A673 (cell line): ENCODE measurements at places on chromosomes 16 and 17. TPM values are rescaled to one million over a fixed set of nuclear protein-coding genes. Genes with fewer than 3 reads are reported as not detected.

DNA sequence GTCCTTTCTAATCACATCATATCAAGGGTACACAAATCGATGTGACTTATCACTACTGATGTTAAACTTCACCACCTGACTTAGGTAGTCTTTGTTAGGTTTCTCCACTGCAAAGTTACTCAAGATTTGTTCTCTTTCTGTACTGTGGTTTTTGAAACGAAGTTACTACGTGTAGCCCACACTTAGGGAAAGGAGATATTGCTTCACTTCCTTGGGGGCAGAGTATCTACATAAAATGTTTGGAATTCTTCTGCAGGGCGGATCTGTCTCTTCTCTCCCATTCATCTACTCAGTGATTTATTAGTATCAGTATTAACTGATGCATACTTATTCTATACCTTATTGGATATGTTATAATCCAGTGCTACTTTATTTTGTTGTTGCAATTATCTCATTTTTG is 403.6 kb upstream of the MON1B start:
- DNase-seq, result no peak

GRCh38 chr17:76032073-76032779 is 5.1 kb upstream of the EVPL start:
- peak; percentile 83 for DNase-seq

DNA sequence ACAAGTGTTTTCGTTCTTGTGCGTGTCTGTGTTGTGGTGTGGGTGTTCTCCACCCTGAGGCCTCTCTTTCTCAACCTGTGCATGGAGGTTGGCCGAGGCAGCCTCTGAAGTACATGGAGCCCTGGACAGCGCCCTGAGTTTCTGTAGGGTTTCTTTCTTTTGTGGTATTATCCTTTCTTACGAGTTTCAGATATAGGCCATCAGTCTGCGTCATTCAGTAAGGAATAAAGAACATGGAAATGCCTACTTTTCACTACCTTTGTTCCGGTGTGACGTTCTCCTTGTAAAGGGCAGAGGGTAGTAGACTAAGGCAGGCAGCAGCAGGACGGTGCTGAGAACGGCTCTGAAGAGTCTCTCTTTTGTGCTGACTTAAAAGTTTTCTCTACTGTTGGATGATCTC is 18.6 kb downstream of the RAB11FIP3 start:
- DNase-seq, result no peak

GRCh38 chr17:2292100-2292499 is 11.5 kb downstream of the SMG6 start:
- DNase-seq, result no peak

DNA sequence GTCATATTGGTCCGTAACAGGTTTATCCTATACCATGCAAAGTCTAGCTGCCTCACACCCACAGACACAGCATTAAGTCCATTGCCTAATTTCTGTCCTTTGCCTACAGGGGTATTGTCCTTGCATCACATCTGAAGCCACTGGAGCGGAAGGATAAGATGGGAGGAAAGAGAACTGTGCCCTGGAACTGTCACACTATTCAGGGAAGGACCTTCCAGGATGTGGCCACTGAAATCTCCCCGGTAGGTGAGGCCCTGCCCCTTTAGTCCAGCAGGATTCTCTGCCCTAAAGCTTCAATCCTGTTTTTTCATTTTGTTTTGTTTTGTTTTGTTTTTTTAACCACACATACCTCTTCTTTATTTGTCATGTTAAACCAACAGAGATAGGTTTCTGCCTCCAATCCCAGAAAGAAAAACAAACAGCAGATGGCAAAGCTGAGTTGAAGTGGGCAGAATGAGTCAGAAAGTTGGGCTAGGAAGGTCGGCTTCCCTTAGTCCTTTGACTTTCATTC is 2.2 kb upstream of the EFTUD2 start:
- DNase-seq, result no peak

GRCh38 chr16:7268182-7268581 is 64.5 kb upstream of the RBFOX1 start:
- DNase-seq, result peak; percentile 56

DNA sequence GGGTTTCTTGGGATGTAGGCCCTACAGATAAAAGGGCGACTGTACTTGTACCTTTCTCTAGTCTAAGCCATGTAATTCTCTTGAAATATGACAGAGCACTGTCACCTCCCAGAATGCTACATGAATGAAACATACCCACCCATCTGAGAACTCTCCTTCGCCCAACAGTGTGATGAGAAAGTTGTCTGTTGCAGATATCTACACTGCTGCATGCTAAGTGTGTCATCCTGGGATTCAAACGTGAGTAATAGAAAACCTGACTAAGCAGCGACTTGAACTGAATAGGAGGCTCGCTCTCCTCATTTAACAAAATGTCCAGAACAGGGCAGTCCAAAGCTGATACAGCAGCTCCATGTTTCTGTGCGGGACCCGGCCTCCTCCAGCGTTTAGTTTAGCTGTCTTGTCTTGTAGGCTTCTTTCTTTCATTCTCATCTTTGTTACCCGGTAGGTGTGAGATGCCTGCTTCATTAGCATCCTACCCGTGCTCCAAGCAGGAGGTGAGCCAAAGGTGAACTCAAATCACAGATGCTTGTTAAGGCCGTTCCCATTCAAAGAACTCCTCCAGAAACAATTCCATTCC is 211.9 kb downstream of the PRKCA start:
- no peak for DNase-seq

DNA sequence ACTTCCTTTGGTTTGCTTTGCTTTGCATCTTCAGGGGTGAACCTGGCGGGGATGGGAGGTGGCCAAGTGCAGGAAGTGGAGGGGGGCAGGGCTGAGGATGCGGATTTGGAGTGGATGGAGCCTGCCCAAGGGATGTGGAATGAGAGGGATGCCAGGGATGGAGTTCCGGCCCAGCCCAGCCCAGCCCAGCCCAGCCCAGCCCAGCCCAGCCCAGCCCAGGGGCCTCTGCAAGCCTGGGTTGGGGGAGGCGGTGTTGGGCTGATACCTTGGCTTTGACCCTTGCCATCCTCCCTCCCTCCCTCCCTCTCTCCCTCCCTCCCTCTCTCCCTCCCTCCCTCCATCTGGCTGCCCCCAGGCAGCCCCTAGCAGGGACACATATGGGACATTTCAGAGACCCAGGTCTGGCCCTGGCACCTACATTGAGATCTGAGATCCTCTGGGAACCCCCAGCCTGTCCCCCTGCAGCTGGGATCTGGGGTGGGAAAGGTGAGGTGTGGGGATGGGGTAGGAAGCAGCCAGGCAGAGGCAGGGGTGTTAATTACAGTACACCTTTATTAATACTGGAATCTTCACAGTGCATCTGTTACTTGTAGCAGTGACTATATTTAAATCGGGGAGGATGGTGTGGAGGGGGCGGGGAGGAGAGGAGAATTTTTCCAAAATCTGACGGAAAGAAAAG is 14.5 kb downstream of the IL34 start:
- DNase-seq, result no peak

DNA sequence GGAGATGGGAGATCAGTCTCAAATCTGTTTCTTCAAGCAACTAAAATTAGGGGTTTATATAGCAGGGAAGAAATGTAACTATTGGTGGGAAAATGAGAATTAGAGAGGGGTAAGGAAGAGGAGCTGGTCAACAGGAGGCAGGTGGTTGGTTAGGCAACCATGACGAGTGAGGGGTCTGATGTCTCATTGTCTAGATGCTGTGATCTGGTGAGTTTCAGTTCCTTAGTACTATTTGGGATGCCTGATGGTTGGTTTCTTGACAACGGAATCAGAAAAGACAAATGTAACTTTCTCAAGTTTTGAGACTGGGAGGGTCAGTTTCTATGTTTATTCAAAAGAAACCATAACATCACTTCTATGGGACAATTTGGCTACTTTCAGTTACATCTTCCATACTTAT is 415.3 kb upstream of the C16orf82 start:
- DNase-seq, result no peak

DNA sequence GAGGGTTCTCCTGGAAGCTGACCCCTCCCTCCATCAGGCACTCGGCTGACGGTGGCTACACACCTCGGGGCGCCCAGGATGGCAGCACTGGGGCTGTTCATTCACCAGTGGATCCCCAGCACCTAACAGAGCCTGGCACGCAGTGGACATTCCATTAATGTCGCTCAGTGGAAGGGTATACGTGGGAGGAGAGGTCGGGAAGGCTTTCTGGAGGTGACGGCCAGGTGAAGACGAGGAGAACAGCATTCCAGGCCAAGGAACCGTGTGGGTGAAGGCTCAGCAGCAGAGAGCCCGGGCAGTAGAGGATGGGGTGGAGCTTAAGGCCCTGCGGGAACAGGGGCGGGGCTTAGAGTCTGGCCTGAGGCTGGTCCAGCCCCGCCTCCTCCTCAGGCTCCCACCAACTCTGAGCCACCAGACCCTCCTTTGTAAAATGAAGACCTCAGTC is 2.5 kb upstream of the HS3ST6 start:
- DNase-seq, result peak; percentile 67

DNA sequence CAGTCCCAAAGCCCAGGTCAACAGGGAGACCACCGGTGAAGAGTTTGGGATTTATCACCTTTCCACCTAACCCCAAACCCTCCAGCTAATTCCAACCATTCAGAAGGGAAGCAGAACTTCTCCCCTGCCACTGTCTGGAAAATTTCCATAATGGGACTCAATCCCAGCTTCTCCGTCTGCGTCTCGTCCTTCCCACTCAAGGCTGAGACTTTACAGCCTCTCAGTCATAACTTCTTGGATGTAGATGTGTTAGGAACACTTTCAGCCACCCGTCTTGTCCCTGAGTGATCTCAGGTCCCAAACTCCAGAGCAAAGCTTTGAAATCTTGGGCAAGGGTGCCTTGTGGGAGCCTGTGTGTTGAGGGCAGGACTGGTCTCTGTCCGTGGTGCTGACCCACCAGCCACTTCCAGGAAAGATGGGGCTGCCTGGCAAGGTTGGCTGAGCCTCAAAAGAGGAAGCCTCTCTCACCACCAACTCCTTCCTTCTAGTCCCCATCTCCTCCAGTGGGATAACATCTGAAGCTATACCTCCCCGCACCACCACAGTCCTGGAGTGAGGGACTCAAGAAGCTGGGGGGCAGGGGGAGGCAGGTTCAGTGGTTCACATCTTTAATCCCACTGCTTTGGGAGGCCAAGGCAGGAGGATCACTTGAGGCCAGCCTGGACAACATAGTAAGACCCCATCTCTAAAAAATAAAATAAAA is 9.3 kb downstream of the GAS2L2 start:
- DNase-seq, result peak; percentile 34

DNA sequence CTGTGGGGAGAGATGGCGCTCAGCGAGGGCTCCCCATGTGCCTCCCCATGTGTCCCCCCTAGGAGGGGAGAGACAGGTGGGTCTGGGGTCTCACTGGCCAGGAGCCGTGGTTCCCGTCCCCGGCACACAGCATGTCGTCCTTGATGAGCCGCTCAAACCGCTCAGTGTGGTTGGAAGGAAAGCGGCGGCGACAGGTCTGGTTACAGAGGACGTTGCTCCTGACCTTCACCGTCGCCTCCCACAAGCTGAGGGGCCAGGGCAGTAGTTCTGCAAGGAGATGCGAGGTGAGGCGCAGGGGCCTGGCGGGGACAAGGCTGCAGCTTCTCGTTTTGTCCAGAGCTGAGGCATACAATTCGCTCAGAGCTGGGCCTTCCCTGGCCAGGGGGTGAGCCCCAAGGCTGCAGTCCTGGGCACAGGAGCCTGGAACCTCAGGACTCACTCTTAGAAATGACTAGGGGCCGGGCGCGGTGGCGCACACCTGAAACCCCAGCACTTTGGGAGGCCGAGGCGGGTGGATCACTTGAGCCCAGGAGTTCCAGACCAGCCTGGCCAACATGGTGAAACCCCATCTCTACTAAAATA is 22.8 kb upstream of the UBE2I start:
- DNase-seq, result no peak

DNA sequence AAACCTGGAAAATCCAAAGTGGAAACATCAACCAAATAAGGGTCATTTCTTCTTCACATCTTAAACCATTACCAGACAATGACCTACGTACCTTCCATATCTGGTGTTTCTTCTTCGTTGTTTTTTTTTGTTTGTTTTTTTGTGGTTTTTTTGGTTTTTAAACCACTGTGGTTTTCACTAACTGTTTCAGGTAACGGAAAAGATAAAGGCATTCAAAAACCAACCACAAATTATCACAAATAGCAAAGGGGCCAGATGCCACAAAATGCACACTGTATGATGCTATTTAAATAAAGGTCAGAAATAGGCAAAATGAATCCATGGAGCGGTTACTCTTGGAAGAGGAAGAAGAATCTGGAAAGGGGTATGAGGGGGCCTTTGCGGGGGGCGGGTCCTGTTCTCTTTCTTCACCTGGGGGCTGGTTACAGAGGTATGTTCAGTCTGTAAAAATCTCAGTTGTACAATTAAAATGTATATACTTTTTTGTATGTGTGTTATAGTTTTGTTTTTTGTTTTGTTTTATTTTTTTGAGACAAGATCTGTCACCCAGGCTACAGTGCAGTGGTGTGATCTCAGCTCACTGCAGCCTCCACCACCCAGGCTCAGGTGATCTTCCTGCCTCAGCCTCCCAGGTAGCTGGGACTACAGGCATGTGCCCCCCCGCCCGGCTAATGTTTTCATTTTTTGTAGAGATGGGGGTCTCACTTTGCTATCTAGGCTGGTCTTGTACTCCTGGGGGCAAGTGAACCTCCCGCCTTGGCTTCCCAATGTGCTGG is 29.6 kb downstream of the LITAF start:
- no peak for DNase-seq

DNA sequence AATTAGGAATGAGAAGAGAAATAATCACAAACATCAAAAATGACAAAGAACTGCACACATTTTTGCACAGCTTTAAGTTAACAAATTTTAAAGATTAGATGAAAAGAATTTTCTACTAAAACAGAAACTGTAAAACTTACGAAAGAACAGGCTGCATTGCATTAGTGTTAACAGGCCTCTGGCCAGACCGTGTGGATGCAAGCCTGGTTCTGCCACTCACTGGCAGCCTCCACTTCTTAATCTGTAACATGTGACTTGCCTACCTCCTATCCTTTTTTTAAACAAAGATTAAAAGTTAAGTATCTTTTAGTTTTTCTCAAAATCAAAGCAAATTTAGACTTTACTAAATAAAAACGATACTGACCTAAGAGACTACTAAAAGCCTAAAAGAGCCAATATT is 37.5 kb downstream of the CREBBP start:
- DNase-seq, result peak; percentile 31

- DNase-seq, result no peak
Observed at GRCh38 chr17:17971431-17972125, 622 bp downstream of the TOM1L2 start.

GRCh38 chr16:48542020-48542473 is 67.9 kb downstream of the N4BP1 start:
- DNase-seq, result peak; percentile 60

DNA sequence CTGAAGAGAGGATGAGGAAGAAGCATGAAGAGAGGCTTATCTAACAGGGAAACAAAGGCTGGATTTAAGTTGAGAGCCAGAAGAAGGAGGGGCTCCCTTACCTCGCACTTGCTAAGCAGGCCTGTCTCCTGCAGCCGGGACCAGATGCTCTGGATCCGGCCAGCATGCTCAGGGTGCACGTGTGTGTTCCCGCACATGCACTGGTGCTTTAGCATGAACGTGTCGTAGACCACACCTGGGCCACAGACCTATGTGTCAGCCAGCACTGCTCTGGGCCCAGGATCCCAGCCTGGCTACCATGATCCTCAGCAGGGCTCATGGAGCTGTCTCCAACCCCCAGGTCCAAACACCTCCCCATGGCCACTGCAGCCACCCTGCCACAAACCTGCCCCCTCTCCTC is 14.4 kb downstream of the G6PC3 start:
- no peak for DNase-seq

The CA5A gene
- not detected in 2 replicates for total RNA-seq

The SLFN14 gene
- total RNA-seq, result not detected in 2 replicates

The PSME3IP1 gene
- total RNA-seq, result 128 and 133 TPM in 2 replicates

The CTRB2 gene
- total RNA-seq, result not detected in 2 replicates

The GNGT2 gene
- total RNA-seq, result 9.2 and 9.6 TPM in 2 replicates

The MAP2K6 gene
- total RNA-seq, result 14.1 and 20.7 TPM in 2 replicates

The SOST gene
- total RNA-seq, result not detected in 2 replicates

The HLF gene
- total RNA-seq, result 3.2 and 5.1 TPM in 2 replicates

The CA4 gene
- not detected in 2 replicates for total RNA-seq
